Fibroblast of upper back skin (primary cell): ENCODE measurements at places on chromosomes 2 and 18.

- peak; percentile 59 for DNase-seq
These were observed 72.7 kb downstream of the CLIP4 start for GRCh38 chr2:29187926-29188325.

- peak; percentile 60 for DNase-seq
These were observed 63.5 kb downstream of the CDH2 start for GRCh38 chr18:28113271-28114029.

GRCh38 chr2:54546518-54546917 lies 90.4 kb downstream of the SPTBN1 start:
- DNase-seq = no peak

DNA sequence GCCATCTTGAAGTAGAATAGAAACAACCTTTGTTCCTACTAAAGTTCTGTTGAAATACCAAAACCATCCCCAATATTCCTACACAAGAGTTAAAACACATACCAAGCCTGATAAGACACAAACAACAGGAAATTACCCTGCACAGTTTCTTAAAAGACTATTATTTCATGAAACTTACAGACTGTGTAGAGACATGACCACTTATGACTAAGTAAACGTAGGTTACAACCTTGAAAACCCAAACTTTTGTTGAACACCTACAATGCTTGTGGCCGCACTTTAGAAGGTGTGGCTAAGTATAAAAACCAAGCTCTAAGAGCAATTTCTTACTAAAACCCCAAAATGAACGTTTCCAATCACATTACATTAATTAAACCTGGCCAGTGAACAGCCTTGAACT lies 2.0 kb downstream of the SMAD2 start:
- no peak for DNase-seq

DNA sequence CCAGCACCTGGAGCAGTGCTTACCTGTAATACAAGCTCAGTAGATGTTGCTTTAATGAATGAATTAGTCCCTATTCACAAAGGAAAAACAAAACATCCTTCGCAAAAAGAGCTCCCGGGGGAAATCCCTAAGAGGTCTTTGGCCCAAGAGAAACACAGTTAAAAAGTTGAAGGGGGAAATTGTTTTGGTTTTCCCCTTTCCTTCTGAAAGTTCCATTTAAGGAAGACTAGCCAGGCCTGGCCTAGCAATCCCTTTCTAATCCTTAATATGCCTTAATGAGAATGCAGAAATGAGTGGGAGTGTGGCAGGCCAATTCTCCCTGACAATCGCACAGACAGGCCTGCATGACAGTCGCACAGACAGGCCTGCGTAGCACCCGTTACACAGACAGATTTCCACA lies 33.5 kb upstream of the REL start:
- no peak for DNase-seq

GRCh38 chr2:220191737-220192136 lies 564.3 kb downstream of the SLC4A3 start:
- no peak for DNase-seq

GRCh38 chr2:144832048-144832447 lies 312.1 kb upstream of the ZEB2 start:
- DNase-seq = no peak

GRCh38 chr2:30516166-30516565 lies 69.1 kb downstream of the LCLAT1 start:
- no peak for DNase-seq

DNA sequence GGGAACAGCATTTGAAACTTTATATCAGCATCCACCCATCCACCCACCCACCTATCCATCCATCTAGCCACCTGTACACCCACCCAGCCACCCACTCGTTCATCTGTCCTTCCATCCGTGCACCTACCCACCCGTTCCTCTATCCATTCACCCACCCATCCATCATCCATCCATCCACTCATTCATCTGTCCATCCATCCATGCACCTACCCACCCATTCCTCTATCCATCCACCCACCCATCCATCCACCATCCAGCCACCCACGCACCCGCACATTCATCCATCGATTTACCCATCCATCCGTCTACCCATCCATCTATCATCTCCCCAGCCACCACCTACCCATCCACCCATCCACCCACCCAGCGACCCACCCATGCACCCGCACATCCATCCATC lies 24.8 kb downstream of the LDLRAD4 start:
- no peak for DNase-seq

- DNase-seq = peak; percentile 53
These were observed 150.0 kb downstream of the DYSF start for GRCh38 chr2:71603311-71603811.
